NCI-H1694 (cell line): ENCODE measurements at places on chromosomes 5 and 9.

- no peak for DNase-seq
Measured at GRCh38 chr5:100726116-100726515, 177.0 kb downstream of the ST8SIA4 start.

DNA sequence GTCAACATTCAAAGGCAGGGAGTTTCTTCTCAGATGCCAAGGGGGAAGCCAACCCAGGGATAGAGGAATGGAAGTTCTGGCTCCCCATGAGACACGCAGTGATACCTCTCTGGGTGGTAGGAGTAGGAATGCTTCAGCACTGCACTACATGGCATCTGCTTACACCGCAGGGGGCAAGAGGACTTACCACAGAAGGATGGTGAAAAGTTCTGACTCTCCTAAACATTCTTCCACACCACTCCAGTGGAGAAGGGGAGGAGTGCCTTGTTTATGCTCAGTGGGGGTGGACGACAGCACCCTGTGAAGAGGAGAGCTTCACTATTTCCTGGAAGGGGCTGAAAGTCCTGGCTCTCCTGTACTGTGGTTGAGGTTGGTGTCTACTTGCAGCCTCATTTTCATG lies 1011.3 kb upstream of the WWC1 start:
- DNase-seq = no peak

GRCh38 chr5:124570285-124571035 lies 176.0 kb downstream of the ZNF608 start:
- DNase-seq = peak; percentile 41

DNA sequence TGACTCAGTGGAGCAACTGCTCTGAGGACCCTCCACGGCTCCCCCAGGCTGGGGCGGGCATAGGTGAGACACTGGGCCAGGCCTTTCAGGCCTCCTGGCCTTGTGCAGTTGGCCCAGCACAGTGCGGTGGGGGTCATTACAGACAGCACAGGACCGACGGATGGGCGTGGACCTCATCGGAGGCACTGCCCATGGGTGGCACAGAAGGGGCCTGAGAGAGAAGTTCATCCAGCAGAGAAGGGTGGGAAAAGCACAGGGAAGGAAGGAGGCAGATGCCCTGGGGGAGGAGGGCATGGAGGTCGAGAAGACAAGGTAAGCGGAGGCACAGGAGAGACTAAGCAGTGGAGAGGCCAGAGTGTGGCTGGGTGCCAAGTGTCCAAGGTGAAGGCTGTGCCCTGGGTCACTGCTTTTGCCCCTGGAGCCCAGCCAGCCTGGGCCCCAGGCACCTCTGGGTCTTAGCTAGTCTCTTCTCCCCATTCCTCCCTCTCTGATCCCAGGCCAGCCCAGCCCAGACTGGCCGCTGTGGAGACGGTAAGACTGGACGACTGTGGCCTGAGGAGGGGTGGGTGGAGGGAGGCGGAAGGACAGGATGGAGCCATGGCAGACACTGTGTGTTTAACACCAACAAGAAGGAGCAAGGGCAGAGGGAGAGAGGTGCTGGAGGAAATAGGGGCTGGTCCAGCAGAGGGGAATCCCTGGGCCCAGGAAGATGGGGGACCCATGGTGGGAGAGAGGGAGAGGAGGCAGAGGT lies 5.7 kb downstream of the IL3 start:
- no peak for DNase-seq

- no peak for DNase-seq
Measured at GRCh38 chr9:134744385-134745295, 103.0 kb downstream of the COL5A1 start.

- no peak for DNase-seq
Measured at GRCh38 chr5:556909-557441, 32.7 kb upstream of the SLC9A3 start.

DNA sequence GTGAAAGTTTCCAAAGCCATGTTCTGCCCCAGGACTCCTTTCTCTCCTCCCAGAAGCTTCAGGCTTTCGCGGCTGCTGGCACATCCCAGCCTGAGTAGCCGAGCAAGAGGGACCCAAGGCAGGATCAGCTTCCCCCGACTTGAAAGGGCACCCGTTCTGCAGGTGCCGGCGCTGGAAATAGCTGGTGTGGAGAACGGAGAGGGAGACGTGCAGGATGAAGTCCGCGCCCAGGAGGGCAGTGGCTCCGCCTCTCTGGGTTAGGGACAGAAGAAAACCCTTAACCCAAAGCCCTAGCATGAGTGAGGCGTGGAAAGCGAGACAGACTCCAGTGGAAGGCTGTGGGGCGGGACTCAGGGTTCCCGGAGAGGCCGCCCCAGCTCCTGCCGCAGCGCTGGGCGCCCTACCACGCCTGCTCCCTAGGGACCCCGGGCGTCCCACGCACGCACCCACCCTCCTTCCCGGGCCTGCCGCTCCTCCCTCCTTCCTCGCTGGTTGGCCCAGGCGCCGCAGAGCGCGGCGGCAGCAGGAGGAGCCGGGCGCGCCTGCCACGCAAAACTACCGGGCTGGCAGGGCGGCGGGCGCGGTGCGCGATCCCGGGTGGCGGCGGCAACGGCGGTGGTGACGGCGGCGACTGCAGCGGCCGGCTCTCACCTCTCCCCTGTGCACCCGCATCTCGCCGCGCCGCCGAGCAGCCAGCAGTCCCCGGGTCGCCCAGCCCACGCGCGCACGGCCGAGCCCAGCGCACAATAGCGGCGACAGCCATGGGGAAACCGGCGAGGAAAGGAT lies at the start of gene SLC1A1:
TSS of gene SLC1A1 (plus strand) at position 550 of the 786 bp plus-strand sequence. CDS start at position 762, 212 bp downstream.
- DNase-seq = peak; percentile 41

DNA sequence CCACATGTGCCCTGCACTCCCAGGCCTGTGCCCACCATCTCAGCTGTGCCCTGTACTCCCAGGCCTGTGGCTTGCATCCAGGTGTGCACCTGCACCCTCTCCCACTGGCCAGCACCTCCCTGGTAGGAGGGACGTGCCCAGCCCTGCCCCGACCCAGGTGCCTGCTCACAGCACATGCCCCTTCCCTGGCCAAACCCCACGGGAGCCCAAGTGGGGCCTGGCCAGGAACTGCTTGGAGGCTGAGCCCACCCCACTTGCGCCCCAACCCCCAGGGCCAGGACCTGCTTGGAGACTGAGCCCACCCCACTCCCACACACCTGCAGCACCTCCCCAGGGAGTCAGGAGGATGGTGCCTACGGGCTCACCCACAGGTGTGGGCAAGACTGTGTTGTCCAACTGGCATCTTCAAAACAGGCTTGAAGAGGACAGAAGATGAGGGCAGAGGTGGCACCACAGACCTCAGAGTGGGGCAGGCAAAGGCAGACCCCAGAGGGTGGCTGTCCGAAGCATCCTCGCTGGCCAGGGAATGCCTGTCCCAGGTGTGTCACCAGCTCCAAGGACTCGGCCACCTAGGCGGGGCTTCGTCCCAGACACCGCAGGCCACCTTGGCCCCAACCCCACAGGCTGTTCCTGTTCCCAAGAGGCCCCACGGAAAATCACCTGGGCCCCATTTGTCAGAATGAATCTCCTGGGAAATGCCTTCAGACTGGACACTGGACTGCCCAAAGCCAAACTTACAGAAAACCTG lies 10.8 kb downstream of the ZDHHC11B start:
- no peak for DNase-seq

GRCh38 chr9:95486318-95486717 lies 30.5 kb downstream of the PTCH1 start:
- DNase-seq = no peak

GRCh38 chr5:178432421-178433272 lies 157.5 kb downstream of the COL23A1 start:
- DNase-seq = no peak

DNA sequence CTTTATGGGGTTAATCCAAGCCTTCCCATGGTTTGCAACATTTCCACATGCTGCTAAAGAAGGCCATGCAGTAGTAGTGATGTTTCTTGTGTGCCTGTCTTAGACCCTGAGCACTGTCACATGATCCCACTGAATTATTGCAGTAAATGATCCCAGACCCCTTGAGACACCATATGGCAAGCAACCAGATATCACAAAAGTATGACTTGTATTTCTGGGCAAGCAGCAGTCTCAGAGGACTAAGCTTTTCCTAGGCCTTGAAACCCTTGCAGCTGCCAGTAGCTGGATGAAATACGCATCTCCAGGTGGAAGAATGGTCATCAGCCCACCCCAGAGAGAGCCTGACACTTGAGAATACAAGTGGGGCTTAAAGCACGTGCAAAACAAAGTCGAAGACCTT lies 41.8 kb downstream of the CDO1 start:
- no peak for DNase-seq

DNA sequence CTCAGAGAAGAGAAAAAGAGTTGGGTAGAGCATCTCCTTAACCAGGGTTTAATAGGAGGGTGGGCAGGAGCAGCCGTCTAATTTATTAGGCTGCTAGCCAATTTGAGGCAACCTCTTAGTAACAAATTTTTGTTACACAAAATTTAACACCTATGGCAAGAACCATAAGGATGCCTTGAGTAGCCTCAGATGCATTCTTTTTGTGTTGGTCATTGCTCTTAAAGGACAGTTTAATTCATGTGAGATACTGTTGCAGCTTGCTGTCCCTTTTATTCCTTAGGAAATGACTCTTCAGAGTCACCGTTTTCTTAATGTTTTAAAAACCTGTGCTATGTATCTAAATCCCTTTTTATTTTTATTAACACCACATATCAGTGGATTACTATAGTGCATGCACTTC lies 255.1 kb downstream of the MAST4 start:
- DNase-seq = no peak

DNA sequence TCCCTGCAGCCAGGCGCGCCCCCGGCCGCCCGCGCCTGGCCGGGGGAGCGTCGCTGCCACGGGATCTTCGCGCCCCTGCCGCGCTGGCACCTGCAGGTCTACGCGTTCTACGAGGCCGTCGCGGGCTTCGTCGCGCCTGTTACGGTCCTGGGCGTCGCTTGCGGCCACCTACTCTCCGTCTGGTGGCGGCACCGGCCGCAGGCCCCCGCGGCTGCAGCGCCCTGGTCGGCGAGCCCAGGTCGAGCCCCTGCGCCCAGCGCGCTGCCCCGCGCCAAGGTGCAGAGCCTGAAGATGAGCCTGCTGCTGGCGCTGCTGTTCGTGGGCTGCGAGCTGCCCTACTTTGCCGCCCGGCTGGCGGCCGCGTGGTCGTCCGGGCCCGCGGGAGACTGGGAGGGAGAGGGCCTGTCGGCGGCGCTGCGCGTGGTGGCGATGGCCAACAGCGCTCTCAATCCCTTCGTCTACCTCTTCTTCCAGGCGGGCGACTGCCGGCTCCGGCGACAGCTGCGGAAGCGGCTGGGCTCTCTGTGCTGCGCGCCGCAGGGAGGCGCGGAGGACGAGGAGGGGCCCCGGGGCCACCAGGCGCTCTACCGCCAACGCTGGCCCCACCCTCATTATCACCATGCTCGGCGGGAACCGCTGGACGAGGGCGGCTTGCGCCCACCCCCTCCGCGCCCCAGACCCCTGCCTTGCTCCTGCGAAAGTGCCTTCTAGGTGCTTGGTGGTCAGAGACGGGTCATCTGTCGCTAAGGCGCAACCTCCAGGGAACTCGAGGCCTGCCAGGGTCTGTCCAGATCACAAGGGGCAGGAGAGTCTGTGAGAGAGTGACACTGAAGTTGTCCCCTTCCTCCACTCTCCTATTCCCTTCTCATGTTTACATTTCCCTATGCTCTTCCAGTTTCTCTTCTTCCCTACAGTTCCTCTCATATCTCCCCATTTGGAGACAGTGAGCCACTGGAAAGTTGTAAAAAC lies 1.3 kb downstream of the GPR150 start:
- no peak for DNase-seq

DNA sequence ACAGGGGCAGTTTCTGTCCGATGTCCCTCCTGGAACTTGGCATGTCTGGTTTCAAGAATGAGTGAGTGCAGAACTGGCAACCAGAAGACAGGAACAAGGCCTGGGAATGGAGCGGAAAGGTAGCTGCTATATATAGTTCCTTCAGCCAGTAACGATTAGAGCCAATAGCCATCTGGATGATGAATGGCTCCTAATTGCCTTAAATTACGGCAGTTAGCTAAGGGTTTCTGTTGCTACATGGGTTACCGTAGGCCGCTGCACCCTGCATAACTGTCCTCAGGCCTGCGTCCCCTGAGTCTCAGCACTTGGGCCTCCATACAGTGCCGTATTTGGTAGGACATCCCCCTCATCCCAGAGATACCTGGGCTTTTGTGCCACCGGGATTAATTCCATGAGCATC lies 29.4 kb downstream of the WWC1 start:
- DNase-seq = no peak

- DNase-seq = no peak
Measured at GRCh38 chr5:163193886-163194285, 243.5 kb upstream of the CCNG1 start.

GRCh38 chr5:138898299-138898698 lies 23.2 kb upstream of the LRRTM2 start:
- no peak for DNase-seq

GRCh38 chr9:134538856-134539566 lies 102.6 kb upstream of the COL5A1 start:
- no peak for DNase-seq

GRCh38 chr5:82278711-82279370 lies 687 bp upstream of the RPS23 start:
- no peak for DNase-seq

DNA sequence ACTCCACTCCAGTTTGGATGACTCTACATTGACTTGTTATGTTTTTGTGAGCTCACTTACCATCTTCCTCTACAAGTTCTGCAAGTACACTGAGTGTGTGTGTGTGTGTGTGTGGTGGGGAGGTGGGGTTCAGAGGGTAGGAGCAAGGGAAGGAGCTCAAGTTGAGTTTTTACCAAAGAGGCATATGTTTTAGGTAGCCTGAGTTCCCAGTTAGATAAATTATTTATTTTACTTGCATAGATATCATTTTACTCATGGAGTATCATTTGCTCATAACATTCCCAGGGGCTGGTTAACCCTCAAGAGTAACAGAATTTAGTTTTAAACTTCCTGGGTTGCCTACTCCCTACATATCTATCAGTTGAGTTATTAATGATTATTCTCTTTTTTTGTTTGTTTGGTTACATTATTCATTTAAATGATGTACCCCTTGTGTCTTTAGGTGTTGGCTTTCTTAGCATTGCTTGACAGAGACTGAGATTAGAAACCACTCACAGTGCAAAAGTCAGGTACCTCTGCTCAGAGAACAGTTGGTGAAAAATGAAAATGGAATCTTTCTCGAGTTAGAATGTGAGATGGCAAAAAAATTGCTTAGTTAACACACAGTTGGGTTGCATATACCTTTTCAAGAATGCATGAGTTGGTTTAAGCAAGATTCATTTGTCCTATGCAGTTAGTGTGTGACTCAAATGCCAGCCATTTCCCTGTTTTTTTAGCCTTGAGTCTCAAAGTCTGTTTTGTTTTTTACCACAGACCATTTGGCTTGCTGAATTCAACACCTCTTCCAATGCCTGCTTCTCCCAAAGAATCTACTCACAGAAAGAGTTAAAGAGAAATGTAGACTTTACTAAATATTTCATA lies 29.2 kb downstream of the TNFSF8 start:
- DNase-seq = no peak

GRCh38 chr9:115267790-115268189 lies 149.8 kb upstream of the TNC start:
- DNase-seq = no peak

DNA sequence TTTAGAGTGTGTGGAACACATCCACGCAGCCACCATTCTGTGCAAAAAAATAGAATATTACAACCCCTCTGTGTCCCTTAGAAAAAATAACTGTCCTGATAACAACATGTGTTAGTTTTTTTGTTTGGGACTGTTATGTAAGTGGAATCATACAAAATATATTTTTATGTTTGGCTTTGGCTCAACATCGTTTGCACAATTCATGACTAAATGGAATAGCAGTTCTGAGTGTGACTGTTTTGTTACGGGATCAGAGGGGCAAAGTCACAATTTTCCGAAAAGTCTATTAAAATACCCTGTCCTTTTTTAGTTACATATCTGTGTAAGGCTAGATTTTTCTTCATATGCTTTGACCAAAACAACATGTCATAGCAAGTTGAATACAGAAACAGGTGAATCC lies 12.8 kb downstream of the MTREX start:
- DNase-seq = no peak

- no peak for DNase-seq
Measured at GRCh38 chr5:163619273-163619934, 114.0 kb downstream of the MAT2B start.
